ENCODE measurements at places on chromosomes 12 and 14. TPM values are rescaled to one million over a fixed set of nuclear protein-coding genes. Genes with fewer than 3 reads are reported as not detected.

DDX24 gene
- 140 TPM for total RNA-seq

REM2 gene
- 1.5 TPM for total RNA-seq

- no peak for DNase-seq
These were observed 55.7 kb downstream of the TRPV4 start for GRCh38 chr12:109777544-109777943.

MANSC4 gene
- not detected for total RNA-seq

DNA sequence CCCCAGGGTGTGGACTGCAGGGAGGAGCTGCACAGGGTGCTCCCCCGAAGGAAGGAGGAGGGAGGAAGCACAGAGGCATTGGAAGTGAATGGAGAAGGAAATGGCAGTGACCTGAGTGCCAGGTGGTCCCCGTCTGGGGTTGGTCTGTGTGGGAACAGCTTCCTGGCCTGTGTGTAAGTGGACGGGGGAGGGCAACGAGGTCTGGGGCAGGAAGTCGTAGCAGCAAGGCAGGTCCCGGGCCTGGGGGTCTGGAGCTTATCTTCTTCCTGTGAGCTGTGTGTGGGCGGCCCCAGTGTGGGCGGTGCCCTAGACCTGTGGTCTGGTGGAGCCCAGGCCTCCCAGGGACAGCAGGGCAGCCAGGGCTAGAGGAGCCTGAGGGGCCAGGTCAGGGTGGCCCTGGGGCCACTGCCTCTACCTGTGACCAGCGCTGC, 382.1 kb downstream of the TMEM121 start:
- DNase-seq = no peak

- no peak for DNase-seq
These were observed 153.0 kb upstream of the BMP4 start for GRCh38 chr14:54109521-54110120.

- no peak for DNase-seq
These were observed 7.8 kb downstream of the GALNT6 start for GRCh38 chr12:51383269-51383905.

DNA sequence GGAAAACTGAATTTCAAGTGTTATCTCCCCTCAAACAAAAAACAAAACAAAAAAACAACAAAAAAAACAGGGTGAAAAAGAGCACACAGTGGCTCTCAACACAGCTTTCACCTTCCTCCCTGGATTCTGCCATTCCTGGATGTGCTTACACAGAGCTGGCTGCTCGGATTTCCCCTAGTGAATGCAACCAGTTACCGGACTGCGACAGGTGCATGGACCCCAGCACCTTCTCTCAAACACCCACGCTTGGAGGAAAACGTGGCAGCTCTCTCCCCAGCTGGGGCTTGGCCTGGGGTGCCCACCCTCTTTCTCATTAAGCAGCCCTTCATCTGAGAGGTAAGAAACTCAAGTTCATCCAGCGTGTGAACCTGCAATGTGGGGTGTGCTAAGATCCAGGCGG, 33.5 kb upstream of the DICER1 start:
- DNase-seq = no peak

All from WTC11 (cell line).